HEK293T (cell line): ENCODE measurements at places on chromosomes 5 and 9.

DNA sequence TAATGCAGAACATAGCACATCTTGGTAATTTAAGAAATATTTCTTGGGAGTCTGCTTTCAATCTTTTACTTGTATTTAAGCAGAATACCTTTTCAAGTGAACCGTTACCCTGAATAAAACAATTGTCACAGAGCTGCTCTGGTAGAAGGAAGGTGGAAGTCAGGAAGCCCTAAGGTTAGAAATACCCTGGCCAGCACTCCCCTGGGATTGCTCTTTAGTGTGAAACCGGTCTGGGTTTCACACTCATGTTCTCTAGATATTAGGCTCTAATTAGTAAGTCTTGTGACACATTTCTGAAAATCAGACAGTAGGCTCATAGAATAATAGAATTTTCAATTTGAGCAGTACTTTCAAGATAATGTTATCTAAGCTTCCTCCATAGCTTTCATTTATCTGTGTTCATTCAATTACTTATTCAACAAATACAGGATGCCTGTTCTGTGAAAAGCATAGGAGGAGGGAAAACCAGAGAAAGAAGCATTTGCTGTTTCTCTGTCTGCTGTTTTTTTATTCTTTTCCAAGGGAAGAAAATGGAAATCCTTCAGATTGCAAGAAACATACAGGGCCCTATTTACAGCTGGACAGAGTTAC, 825.5 kb downstream of the TLR4 start:
- no peak for DNase-seq

- DNase-seq: peak; percentile 45
Measured at GRCh38 chr5:93600409-93601070, 17.5 kb downstream of the NR2F1 start.

GRCh38 chr9:126734877-126735276, 70.0 kb upstream of the ZBTB43 start:
- DNase-seq: no peak

DNA sequence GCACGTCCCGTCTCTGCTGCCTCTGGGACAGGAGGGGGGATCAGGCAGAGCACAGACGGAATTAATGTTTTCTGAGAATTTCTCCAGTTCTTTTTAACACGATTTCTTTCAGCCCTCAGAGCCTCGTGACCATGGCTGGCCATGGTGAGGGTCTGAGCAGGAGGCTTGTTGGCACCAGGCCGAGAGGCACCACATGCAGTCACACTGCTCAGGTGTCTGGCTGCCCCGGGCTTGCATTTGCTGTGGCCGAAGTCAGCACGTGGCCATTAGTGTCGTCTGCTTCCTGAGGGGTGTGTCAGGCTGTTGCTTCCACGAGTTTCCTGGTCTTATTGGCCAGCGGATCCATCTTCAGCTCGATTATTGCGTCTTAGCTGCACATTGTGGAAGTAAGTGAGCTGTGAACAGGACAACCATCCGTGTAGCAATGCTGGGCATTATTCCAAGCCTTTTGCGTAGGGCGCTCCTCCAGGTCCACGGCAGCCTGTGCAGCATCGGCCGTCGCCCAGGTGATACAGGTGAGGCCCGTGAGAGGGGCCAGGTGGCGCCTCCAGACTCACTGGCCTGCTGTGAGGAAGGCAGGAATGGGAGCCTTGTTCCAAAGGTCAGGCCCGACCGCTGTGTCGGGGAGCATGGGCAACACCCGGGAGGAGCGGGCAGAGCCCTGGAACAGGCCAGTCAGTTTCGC, 114.2 kb upstream of the CACNA1B start:
- DNase-seq: no peak

- no peak for DNase-seq
Measured at GRCh38 chr5:176660530-176660859, 13.2 kb downstream of the TSPAN17 start.

DNA sequence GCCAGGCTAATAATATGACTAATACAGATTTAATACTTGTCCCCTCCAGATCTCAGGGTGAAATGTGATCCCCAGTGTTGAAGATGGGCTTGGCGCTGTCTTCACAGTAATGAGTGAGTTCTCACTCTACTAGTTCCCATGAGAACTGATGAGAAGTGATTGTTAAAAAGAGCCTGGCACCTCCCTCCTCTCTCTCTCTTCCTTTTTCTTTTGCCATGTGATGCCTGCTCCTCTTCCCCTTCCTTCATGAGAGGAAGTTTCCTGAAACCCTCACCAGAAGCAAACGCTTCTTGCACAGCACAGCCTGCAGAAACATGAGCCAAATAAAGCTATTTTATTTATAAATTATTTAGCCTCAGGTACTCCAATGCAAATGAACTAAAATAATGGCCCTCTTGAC, 55.2 kb downstream of the GLDC start:
- DNase-seq: no peak

DNA sequence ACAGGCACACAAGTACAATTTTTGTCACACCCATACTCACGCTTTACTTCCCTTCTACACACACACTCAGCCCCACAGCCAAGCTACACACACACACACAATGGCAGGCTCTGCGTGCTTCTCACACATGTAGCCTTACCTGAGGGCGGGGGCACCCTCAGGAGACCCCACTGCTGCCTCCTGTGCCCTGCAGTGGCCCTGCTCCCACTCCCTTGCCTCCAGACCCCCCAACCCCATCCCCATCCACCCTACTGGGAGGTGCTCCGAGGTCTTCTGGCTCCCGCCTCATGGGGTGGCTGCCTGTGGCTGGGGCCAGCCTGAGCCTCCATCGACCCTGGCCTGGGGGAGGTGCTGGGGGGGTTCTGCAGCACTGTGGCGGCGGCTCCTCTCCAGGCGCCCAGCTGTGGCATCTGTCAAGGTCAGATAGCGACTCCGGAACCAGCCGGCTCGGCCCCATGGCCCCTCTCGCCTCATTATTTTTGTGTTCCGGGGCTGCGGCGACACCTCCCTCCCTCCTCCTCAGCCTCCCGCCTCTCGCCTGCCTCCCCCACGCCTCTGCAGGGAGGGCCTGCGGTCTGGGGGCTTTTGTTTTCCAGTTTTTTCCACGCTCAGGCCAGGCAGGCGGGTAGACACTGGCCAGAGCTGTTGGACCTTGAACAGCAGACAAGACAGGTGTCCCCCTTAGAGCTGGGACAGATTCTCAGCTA, 21.7 kb downstream of the CXXC5 start:
- DNase-seq: no peak
